GM10248 (cell line): ENCODE measurements at places on chromosomes 5 and 9.
A peak's percentile ranks its signal among the peaks of the same experiment; 100 is the strongest.

DNA sequence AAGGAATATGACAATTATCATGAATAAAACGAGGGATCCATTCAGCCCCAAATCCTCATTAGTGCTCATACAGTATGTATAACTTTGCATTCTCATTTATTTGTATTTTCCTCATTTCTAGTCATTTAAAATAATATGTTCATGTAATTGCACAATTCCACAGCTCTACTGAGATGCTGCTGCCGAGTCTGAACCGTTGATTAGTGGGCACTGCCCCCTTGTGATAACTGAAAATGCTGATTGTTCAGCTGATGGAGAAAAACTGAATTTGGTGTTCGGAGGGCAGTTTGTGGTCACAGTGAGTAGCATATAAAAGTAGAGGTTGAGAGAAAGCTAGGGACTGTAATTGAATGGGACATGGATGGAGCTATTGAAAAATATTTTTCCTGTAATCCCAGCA lies 12.2 kb upstream of the GPR151 start:
- DNase-seq: no peak

DNA sequence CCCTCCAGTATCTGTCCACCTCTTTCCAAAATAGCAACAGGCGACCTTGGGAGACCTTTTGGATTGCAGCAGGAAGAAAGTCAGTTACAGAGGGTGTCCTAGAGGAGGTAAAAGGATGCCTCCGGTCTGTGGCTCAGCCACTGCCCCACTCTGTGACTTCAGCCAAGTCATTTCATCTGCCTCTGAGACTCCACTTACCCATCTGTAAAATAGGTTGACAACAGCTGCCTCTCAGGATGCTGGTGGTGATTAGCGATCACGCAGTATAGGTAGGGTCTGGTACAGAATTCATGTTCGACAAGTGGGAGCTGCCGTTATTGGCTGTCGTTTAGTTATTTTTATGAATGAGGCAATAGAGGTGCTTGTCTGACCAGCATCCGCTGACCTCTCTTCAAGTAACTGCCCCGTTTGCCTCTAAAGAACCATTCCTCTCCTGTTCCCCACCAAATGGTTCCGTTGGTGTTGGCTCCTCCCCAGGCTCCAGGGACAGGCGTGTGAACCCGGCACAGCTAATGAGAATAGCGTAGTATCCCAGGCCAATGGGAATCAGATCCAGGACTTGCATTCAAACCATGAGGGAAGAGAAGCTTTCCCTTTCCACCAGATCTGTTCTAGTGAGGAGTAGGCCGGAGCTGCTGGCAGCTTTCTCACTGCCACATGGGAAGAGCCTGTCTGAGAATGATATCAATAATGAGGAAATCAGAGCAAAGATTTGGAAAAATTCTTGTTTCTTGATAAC lies 64.1 kb downstream of the SMIM23 start:
- DNase-seq: no peak

GRCh38 chr5:55416306-55416705 lies 108.5 kb downstream of the MTREX start:
- no peak for DNase-seq

DNA sequence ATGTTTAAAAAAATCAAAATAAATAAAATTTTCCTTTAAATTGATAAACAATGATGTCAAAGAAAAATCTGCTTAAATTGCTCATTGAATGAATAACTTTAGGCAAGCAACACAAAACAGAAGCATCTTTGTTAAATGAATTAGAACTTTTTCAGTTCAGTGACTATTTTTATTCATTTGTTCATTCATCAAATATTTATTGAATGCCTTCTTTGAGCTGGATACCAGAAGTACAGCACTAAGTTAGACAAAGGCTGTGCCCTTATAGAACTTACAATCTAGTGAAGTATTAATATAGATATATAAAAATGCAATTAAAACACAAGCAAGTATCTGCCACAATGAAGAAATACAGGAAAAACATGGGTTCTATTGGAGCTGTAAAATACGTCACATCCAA lies 10.8 kb downstream of the FNIP1 start:
- DNase-seq: no peak

DNA sequence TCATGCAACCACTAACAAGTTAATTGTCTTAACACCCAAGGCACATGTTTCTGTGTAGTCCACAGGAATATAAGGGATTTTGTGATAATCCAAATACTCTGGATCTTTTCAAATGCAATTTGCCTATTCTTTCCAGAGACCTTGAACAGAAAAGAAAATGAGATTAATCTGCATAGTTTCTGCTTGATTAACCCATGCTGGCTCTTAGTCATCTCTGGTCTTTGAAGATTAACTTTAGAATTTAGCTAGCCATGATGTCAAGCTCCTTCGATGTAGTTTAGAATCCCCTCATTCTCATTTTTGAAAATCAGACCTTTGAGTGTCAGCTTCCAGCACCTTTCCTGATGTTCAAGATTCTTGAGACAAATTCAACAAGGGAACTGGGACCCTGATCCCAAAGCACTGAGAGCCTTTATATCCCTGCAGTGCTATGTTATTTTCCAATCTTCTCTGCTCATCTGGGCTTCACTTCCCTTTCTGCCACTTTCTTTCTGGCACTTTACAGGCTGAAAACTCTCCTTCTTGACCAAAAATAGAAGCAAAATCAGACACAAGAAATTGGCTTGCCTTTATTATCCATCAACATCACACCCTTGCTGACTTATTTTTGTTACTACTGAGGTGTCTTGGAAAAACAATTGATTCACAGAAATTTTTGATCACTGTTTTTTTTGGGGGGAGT lies 155.5 kb downstream of the PALM2AKAP2 start:
- peak; percentile 40 for DNase-seq

- no peak for DNase-seq
Measured at GRCh38 chr9:136669791-136670464, 7.2 kb downstream of the EGFL7 start.

DNA sequence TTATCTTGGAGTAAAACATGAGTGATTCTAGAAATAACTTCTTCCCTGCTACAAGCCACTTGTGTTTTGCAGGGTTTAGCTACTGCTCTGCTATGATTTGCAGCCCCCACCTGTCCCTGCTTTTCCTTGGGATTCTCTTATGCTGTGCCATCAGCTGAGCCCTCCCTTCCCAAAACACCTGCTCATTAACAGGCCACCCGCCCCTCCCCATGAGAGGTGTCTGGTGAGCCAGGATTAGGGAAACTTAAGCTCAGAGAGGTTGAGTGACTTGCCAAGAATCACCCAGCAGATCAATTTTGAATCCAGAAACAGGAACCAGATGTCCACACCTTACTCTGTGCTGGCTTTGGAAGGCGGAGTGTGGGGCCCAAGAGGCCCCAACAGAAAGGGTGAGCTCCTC lies 111.7 kb upstream of the CXCL14 start:
- DNase-seq: no peak

- DNase-seq: no peak
Measured at GRCh38 chr5:180437336-180437735, 56.8 kb upstream of the CNOT6 start.

DNA sequence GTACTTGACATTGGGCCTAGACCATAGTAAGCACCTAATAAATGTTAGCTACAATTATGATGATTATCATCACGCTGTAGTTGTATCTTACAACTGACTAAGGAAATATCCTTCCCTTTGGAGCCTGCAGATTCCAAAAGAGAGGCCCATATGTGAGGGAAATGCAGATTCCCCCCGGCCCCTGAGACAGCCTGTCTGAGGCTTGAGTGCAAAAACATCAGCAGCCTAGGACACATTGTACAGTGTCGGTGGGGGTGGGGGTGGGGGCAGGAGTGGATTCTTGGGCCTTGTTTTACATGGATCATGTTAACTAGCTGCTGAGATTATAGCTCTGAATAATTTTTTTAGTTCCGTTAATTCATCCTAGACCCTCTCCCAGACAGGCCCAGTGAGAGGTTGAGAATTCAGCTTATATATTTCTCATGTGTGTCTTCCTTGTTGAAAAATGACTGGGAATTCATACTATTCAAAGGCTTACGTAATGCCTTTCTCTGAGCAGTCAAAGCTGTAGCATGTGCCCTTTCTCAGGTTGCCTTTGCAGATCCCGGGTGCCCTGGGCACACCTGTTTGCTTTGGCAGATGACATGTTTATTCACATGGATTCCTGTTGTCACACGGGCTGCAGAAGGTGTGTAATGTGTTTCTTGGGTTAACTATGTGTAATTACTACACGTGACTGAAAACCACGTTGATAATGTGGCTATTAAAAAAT lies 262.8 kb downstream of the NR3C1 start:
- DNase-seq: no peak

GRCh38 chr9:92767066-92768054 lies 2.7 kb upstream of the BICD2 start:
- DNase-seq: no peak

- DNase-seq: no peak
Measured at GRCh38 chr9:133684121-133684935, 48.2 kb downstream of the DBH start.

- DNase-seq: no peak
Measured at GRCh38 chr5:91357806-91358205, 25.3 kb downstream of the ARRDC3 start.

DNA sequence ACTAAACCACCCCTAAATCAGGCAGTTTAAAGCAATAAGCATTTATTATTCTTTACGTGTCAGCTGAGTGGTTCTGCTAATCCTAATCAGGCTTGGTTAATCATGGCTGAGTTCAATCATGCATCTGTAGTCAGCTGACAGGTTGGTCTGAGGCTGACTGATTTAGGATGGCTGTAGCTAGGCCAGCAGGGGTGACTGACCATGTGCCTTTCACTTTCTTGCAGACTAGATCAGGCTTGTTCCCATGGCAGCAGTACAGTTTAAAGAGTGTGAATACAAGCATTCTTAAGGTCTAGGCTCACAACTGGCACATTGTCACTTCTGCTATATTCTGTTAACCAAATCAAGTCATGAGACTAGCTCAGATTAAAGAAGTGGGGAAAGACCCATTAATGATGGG lies 16.1 kb upstream of the MPDZ start:
- no peak for DNase-seq

- no peak for DNase-seq
Measured at GRCh38 chr9:96087669-96088299, 212.3 kb downstream of the ERCC6L2 start.

- no peak for DNase-seq
Measured at GRCh38 chr5:91126448-91126847, 256.7 kb downstream of the ARRDC3 start.

- no peak for DNase-seq
Measured at GRCh38 chr5:151772029-151772845, 483 bp downstream of the G3BP1 start.

DNA sequence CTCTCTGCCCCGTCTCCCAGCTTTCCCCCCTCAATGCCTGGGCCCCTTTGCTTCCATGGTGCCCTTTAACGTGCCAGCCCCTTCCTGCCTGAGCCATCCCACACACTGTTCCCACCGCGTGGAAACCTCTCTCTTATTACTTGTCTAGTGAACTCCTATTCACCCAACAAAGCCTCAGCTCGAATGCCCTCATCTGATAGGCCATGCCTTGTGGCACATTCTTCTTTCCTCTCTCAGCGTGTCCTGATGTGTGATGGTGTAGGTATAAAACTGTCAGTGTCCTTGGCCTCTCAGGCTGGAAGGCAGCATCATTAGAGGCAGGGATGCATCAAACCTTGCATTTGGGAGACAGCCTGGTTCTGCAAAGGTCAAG lies 152.3 kb downstream of the OLFM1 start:
- no peak for DNase-seq

GRCh38 chr5:159440968-159441367 lies 110.7 kb upstream of the IL12B start:
- no peak for DNase-seq

DNA sequence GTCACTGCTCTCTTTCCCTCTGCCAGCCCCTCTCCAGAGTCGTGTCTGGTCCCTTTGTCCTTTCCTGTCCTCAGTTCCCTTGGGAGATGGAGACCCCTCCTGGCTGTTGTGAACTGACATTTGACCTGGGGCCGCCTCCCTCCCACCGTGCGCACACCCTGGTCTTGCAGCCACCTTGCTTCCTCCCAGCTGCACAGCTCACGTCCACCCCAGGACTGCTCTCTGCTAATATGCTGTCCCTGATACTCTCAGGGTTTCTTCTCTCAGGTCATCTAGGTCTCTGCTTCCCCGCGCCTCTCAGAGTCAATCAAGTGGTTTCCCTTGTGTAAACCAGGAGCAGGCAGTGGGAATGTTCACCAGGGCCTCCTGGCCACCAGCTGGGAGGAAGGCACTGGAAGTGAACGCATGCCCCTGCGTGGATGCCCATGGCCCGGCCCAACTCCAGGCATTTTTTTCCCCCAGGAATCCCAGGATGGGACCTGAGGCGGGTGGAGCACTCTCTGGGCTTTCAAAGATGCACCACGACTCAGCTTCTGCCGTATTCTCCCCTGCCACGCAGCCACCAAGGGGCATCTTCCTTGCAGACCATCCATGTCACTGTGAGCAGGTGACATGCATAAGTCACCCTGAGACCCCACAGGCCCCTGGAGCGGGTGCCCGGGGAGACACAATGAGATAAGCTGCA lies 142.4 kb downstream of the OLFM1 start:
- DNase-seq: no peak

DNA sequence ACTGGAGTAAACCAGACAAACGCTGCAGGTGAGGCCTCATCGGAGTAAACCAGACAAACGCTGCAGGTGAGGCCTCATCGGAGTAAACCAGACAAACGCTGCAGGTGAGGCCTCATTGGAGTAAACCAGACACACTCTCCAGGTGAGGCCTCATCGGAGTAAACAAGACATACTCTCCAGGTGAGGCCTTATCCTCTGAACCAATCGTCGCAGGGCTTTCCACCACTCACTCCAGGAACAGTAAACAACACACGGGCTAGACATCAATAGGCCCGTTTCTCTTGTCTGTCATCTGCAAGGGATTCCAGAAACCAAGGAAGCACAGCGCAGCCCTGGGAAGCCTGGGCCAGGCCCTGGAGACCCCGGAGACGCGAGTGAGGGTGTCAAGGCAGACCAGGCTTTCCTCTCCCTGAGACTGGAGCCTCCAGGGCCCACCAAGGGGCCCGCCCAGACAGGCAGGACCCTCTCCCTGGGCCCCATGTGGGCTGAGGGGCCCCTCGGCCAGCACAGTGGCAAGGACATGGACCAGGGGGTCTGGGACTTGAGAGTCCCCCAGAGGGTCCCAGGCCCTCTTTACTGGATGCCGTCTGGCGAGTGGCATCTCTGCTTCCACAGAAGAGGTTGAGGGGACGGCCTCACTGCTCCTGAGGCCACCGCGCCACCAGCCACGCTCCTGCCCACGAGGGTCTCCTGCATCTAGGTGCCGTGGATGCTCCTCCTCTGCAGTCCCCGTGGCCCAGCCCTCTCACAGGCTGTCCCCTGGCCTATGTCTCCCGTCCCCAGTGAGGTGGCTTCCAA lies 26.4 kb upstream of the NSMF start:
- no peak for DNase-seq

- no peak for DNase-seq
Measured at GRCh38 chr5:104062621-104063377, 500.2 kb upstream of the NUDT12 start.
